NCI-H1417 (cell line): ENCODE measurements at places on chromosomes 2 and 18.
A peak's percentile ranks its signal among the peaks of the same experiment; 100 is the strongest.

- DNase-seq: no peak
These were observed 39.2 kb upstream of the DARS1 start for GRCh38 chr2:136024616-136025015.

GRCh38 chr2:206718296-206718695, at the start of gene DYTN:
Gene DYTN (minus strand): TSS chr2:206718396. CDS start chr2:206718279, 117 bp downstream.
- DNase-seq: no peak

DNA sequence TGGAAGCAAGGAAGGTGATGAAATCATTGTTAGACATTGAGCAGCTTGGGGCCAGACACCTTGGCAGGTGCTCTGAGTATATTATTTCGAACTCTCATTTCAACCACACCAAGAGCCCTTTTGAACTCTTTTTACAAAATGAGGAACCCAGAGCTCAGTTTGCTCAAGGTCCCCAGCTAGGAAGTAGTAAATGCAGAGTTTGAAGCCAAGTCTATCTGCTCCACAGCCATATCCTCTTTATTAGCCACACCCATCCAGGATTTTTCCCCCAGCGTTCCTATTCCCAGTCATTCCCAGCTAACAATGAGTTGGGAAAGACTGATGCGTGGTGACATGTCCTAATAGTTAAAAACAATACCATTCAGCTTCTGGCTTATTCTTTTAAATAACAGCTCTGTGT, 40.2 kb downstream of the SEMA4F start:
- no peak for DNase-seq

- DNase-seq: peak; percentile 51
These were observed 156.7 kb downstream of the ARHGAP28 start for GRCh38 chr18:6885992-6886796.

GRCh38 chr2:191122638-191123294, 28.0 kb downstream of the STAT4 start:
- no peak for DNase-seq

GRCh38 chr18:53408271-53408670, 816.2 kb downstream of the MBD2 start:
- no peak for DNase-seq

GRCh38 chr18:39198376-39198775, 1632.8 kb upstream of the CELF4 start:
- DNase-seq: no peak

GRCh38 chr2:24720310-24720709, 72.9 kb downstream of the PTRHD1 start:
- peak; percentile 22 for DNase-seq

GRCh38 chr2:43155851-43156411, 70.5 kb downstream of the ZFP36L2 start:
- DNase-seq: no peak

DNA sequence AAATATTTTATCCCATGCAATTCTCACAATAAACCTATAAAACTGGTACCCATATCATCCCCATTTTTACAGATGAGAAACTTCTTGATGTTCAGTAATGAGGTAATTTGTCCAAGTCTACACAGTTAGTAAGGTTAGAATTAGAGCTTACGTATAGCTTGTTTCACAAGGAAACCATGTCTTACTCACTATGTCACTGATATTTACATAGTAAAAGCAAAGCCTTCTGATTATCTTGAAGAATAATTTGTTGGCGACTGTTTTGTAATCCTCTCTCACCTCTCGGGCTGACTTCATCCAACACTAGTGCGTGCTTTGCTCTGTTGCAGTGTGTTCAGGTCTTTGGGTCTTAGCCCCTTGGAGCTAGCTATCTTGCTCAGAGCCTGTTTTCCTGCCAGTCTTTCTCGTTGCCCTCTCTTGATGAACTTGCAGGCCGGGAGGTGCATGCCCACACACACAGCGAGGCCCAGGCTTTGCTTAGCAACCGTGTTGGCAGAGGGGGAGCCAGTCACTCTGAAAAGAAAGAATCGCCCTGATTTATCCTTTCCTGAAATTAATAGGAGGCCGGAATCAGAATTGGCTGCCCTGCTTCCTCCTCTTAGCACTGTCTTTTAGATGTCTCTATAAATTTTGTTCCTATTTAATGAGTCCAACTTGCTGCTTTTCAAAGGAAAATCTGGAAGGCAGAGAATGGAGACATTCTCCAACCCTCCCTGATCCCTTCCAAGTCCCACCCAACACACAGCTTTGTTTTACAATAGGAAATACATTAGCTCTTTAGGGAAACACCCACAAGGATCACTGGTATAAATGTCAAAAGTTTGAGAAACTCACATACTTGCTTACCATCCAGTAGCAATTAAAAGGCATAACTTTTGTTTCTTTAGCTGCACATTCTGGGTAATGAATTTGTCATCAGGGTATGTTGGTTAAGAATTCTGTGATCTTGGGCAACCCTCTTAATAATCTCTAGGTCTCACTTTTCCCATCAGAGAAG, 97.6 kb upstream of the SEC11C start:
- DNase-seq: no peak

DNA sequence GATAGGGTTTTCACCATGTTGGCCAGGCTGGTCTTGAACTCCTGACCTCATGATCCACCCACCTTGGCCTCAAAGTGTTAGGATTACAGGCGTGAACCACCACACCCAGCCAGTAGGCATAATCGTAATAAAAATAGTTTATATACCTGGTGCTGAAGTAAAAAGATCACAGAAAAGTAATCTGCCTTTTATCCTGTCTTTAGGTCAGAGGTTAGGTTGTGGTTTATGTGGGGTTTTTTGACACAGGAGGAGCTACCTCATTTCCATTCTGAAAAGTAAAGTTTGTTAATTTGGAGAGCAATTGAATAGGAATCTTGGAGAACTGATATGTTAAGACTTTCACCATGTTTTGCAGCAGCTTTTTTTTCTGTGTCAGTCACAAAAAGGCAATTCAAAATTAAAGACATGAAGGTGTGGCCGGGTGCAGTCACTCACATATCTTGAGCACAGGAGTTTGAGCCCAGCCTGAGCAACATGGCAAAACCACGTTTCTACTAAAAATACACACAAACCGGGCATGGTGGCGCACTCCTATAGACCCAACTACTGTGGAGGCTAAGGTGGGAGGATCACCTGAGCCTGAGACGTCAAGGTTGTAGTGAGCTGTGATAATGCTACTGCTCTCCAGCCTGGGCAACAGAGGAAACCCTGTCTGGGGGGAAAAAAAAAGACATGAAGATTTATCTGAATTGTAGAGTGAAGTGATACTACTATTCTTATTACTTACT, 31.5 kb downstream of the CCNT2 start:
- no peak for DNase-seq

DNA sequence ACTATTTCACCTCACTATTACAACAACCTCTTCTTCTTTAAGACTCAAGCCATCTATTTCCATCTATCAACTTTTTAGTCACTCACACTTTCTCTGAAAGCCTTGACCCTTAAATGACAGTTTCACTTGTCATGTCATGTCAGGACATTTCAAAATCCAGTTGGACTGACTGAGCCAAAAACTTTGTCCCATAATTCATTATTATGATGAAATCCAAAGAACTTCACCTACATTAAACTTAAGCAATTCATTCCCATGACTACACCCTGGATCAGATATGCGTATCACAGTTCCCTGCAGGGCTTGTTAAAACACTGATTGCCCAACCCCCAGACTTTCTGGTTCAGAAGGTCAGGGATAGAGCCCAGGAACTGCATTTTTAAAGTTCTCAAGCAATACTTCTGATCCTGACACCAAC, 26.5 kb downstream of the LDAH start:
- no peak for DNase-seq

GRCh38 chr2:144518748-144519596, 947 bp downstream of the ZEB2 start:
- DNase-seq: no peak

GRCh38 chr18:73947180-73947921, 200.3 kb downstream of the FBXO15 start:
- DNase-seq: no peak

DNA sequence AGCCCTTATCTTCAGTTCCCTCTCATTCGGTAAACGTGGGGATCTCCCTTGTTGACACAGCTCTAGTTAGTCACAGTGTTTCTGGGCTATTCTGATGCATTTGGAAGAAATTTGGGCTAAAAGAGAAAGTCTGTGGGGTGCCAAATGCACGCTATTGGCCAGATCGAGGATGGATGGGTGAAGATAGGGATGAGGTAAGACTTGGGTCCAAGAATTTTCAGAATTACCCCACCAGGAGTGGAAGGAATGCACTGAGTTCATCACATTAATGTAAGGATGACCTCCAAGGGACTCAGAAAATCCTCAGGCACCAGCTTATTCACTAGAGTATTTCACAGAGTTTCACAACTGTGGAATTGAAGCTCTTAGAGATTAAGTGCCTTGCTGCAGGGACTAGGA, 49.3 kb downstream of the NRP2 start:
- DNase-seq: no peak

- DNase-seq: no peak
These were observed 224.4 kb upstream of the APCDD1 start for GRCh38 chr18:10230072-10230471.

GRCh38 chr18:50509012-50509411, 50.9 kb upstream of the MAPK4 start:
- no peak for DNase-seq

GRCh38 chr2:96146153-96146880, 1.1 kb upstream of the DUSP2 start:
- peak; percentile 34 for DNase-seq

- DNase-seq: no peak
These were observed 5.1 kb upstream of the RAB27B start for GRCh38 chr18:54822872-54823845.

DNA sequence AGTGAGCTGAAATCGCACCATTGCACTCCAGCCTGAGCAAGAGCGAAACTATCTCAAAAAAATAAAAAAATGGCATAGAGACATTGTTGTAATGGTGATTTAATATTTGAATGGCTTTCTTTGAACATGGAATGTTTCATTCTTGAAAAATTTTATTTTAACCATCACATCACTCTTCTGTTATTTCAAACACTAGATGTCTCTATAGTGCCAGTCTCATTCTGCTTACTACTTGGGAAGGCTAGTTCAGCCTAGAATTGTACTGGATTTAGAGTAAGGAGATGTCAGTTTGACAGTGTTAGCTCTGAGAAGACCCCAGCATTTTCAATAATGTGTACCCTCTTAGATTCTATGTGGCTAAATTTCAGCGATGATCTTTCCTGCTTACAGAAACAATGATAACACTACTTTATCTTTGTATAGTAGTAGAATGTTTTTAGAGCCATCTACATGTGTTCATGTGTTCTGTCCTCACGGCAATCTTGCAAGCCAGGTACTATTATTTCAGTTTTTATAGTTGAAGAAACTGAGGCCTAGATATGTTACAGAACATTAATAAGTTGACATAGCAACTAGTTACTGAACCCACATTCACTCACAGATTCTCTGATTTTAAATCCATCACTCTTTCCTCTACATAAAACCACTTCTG, 142.9 kb upstream of the ZSWIM2 start:
- no peak for DNase-seq

DNA sequence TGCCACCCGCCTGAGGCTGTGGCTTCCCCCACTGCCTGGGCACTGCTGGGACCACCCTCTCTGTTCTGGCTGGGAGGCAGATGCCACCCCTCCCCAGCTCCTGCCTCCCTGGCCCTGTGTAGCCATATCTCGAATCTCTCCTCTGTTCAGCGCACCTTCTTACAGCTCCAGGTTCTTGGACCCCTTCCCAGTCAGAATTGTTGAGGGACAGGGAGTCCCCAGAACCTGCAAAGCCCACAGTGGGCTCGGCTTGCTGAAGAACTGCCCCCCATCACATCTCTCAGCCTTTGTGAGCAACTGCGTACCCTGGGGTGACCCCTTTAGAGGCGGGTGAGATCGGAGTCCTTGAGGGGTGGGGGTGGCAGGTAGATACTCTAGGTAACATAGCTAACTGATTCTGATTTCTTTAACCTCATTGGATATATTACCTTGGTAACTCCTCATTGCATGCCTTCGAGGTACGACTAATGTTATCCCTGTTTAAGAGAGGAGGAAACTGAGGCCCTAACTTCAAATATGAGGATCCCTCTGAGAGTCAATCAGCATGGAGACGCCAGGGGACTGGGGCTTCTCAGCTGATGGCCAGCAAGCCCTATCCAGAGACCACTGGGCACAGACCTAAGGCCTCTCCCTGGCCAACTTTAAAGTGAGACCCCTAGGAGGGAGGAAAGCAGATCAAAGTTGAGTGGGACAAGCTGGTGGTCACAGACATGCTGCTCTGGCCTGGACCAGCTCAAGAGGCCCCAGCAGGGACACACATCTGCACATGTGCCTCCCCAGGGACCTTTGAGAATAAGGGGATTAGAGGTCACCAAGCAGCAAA, 101.3 kb downstream of the CAPN13 start:
- DNase-seq: no peak

- no peak for DNase-seq
These were observed 28.7 kb upstream of the RPRD1A start for GRCh38 chr18:36095936-36096519.

- peak; percentile 64 for DNase-seq
These were observed 1.7 kb upstream of the MAPK4 start for GRCh38 chr18:50558157-50558556.

DNA sequence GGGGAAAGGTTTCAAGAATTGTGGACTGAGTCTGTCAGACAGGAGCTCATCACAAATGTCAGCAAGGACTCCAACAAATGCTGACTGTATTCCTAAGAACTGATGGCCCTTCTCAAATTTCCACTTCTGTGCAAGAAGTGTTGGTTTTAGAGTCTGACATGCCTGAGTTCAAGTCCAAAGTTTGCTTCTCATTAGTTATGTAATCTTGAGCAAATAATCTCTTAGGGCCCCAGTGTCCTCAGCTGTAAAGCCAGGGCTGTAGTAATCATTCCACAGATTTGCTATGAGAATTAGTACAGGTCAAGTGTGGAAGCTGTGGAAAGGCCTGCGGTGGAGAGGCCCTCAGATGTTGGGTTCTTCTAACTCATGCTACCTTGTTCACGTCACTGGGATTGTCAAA, 23.9 kb downstream of the MEP1B start:
- no peak for DNase-seq

GRCh38 chr2:136411946-136412345, 294.0 kb upstream of the CXCR4 start:
- DNase-seq: no peak

DNA sequence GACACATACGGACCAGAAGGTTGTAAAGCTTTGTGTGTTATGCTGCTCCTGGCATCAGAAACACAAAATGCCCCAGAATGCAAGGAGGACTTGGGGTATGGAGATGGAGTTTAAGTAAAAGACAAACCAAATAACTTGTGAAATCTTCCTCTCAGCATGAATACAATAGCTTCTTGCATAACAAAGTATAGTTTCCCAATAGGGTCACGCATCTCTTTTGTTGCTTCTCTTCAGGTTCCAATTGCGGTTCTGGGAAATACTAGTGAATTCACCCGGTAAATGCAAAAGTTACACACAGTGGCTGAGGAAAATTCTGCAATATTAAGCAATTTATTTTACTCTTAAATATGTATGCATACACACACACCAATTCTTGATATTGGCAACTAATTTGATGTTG, 339.2 kb upstream of the EPHA4 start:
- no peak for DNase-seq

- no peak for DNase-seq
These were observed 56.0 kb upstream of the LRPPRC start for GRCh38 chr2:44051593-44052347.

GRCh38 chr2:237201461-237202287, 116.0 kb downstream of the COPS8 start:
- DNase-seq: no peak

GRCh38 chr2:25032901-25033300, 9.0 kb upstream of the EFR3B start:
- DNase-seq: no peak
